A549 treated with CpdA at 1 μM for 4 hours (cell line): ENCODE measurements at places on chromosomes 3 and 15. TPM values are rescaled to one million over a fixed set of nuclear protein-coding genes. Genes with fewer than 3 reads are reported as not detected.

Gene TUSC7
- total RNA-seq = not detected in 5 replicates

Gene NOX5
- 0.27 to 0.38 TPM (median 0.31 TPM) in 5 replicates for total RNA-seq

Gene CHST2
- total RNA-seq = 0.44 to 1.0 TPM (median 0.82 TPM) in 5 replicates

Gene ELL3
- 1.1 to 2.2 TPM (median 1.6 TPM) in 5 replicates for total RNA-seq
